NCI-H1105 (cell line): ENCODE measurements at places on chromosomes 3 and 15.

GRCh38 chr3:14652-15051 is 181.9 kb upstream of the CHL1 start:
- DNase-seq, result no peak

DNA sequence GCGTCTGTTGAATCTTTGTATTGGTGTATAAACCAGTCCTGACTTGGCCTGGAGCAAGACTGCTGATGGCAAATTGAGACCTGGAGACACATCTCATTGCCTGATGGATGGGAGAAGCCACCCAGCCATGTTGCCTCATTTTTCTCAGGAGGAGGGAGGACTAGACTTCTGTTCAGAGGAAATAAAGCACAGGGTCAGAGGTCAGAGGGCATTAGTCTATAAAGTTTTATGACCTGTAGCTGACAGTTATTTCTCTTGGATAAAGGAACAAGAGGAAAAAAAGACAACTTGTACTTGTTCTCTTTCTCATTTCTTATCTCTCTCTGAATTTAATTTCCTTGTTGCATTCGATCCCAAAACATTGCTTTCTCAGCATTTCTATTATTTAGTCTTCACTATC is 775.9 kb downstream of the SQOR start:
- no peak for DNase-seq

- DNase-seq, result no peak
Observed at GRCh38 chr15:57307527-57308169, 68.7 kb upstream of the CGNL1 start.

GRCh38 chr3:23159929-23160328 is 43.2 kb upstream of the UBE2E2 start:
- no peak for DNase-seq

- DNase-seq, result no peak
Observed at GRCh38 chr3:131723343-131723742, 220.6 kb upstream of the MRPL3 start.

- DNase-seq, result no peak
Observed at GRCh38 chr3:78337801-78338211, 1297.9 kb downstream of the ROBO2 start.

- DNase-seq, result no peak
Observed at GRCh38 chr15:39713846-39714245, 68.8 kb downstream of the FSIP1 start.

GRCh38 chr15:92624401-92624991 is 31.1 kb downstream of the FAM174B start:
- DNase-seq, result no peak

GRCh38 chr15:77024273-77025082 is 29.6 kb downstream of the PSTPIP1 start:
- DNase-seq, result peak; percentile 13

GRCh38 chr15:69513450-69513960 is 60.9 kb downstream of the RPLP1 start:
- no peak for DNase-seq

DNA sequence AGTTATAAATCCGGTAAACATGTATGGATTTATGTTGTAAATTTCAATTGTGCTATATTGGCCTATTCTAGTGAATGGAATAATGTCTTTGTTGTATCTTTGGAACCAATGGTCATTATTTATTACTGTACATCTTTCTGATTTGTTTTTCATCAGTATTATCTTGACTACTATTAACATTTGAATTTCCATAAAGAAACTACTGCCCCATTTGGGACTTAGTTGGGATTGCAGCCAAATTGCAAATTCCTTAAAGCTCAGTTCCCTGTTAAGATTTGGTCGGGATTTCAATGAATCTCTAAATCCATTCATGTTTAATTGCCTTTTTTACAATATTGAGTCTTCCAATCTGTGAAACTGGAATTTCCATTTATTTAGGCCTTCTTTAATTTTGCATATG is 822.4 kb upstream of the CADM2 start:
- DNase-seq, result no peak

DNA sequence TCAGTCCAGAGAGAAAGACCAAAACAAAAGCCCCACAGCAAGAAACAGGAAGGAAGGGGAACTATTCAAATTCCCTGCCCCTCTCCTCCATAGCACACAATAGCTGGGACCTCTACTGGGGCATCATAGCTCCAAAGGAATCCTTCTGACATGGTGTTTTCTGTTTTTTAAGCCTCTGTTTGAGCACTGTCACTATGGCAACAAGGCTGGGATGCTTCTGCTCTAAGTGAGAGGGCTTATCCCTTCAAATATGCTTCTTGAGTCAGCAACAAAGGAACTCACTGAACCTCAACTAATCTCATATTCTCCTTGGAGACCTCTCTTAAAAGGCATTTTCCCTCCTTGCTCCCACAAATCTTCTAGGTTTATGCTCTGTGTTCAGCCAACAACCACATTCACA is 40.5 kb downstream of the MYLK start:
- DNase-seq, result no peak

GRCh38 chr3:31354373-31354772 is 178.4 kb upstream of the STT3B start:
- DNase-seq, result no peak

- no peak for DNase-seq
Observed at GRCh38 chr15:49458145-49458544, 35.1 kb downstream of the FGF7 start.

- no peak for DNase-seq
Observed at GRCh38 chr3:13455644-13456043, 24.5 kb upstream of the HDAC11 start.

GRCh38 chr15:25441111-25441510 is 2.3 kb upstream of the UBE3A start:
- no peak for DNase-seq

GRCh38 chr3:16205156-16205870 is 30.8 kb downstream of the GALNT15 start:
- no peak for DNase-seq

GRCh38 chr3:130386604-130387263 is 41.3 kb downstream of the COL6A5 start:
- DNase-seq, result no peak

DNA sequence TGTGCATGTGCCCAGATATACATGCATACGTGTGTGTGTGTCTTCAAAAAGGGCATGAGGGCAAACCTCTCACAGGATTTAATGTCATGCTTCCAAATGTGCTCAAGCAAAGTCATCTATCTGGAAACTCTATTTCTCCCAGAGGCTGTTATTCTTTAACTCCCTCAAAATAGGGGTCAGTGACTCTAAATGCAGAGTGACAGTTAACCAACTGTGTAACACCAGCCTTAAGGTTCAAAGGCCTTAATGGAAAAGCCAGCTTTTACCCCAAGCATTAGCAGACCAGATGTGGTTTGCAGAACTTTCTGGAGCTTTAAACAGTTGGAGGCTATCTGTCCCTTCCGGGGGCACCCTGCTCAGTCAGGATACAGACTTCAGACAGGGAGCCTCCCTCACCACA is 70.4 kb upstream of the SLC7A14 start:
- no peak for DNase-seq

GRCh38 chr15:51855612-51856011 is 26.2 kb downstream of the TMOD3 start:
- no peak for DNase-seq

DNA sequence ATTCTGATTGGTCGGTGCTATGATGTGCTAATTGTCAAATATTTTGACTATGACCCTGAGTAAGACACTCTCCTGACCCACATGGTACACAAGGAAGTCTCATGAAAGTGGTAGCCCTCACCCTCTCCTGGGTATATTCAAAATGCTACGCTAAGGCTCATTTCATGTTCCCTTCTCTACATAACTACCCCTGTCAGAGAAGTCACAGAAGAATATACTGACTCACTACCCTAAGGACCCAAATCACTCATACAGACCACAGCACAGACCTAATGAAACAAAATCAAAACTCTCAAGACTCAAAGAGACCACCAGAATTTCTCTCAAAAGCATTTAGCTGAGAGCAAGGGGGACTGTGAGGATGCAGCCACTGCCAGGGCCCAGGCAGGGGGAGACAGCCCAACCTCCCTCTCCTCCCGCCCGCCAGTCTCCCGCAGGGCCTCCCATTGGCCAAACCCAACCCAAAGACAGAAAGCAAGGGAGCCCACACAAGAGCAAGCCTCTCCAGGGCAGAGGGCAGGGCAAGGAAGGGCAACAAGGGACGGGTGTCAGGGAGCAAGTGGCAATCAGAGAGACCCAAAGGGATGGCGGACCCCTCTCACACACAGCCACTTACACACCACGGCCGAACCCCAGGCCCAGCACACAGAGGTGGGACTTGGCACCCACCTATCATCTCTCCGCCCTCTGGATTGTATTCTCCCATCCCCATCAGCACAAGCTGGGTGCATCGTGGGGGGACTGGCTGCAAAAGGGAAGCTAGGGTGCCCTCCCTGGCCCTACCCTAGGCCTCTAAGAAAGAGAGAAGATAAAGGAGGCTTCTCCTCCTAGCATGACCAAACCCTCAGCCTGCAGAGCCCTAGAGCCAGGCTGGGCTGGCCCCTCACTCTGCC is 41.6 kb downstream of the MEGF11 start:
- no peak for DNase-seq

- no peak for DNase-seq
Observed at GRCh38 chr3:159609625-159610024, 379.0 kb upstream of the IL12A start.

- DNase-seq, result no peak
Observed at GRCh38 chr3:15844889-15845288, 47.1 kb upstream of the ANKRD28 start.

DNA sequence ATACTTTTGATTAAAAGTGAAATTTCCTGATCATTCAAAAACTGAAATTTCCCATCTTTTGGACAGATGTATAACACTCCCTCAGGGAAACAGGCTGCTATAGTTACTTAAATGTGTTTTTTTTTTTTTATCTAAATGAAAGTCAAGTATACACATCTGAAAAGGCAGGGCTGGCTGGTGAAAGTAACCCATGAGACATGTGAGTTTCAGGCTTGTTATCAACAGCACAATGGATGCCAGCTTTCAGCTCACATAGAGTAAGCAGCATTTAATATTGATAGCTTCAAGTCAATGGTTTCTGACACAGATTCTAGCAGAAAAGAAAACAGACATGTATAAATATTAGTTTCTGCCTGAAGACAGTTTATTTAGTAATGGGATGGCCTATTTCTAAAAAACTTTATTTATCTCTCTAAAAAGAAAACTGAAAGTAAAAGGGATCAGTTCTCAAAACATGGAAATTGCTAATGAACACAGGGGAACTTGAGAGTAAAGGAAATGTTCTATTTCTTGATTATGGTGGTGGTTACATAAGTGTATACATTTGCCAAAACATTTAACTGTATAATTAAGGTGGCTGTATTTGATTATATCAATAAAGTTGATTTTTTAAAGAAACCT is 89.7 kb upstream of the CMC1 start:
- DNase-seq, result no peak

- no peak for DNase-seq
Observed at GRCh38 chr3:134106580-134106979, 76.9 kb upstream of the SLCO2A1 start.

- DNase-seq, result no peak
Observed at GRCh38 chr3:177127008-177127407, 70.3 kb downstream of the TBL1XR1 start.

GRCh38 chr3:121418182-121418581 is 127.6 kb downstream of the POLQ start:
- DNase-seq, result no peak

DNA sequence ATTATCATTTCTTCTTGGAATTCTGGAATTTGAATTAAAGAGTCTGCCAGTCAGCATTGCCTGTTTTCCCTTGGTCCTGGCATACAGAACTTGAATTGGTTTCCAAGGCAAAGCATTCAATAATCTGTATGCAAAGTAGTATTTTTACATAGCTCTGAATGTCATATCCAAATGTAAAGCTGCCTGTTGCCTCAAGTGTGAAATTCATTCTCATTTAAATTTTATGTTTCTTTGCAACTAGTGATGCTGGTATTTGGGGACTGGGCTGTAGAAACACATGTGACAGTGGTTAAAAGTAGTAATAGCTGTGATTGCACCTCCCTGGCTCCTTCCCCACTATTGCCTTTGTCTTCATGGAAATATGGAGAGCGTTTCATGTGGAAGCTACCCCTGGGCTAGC is 743.9 kb upstream of the GOLIM4 start:
- DNase-seq, result no peak

- DNase-seq, result no peak
Observed at GRCh38 chr3:8996681-8997121, 33.4 kb upstream of the RAD18 start.

GRCh38 chr3:69784954-69785514 is 45.8 kb downstream of the MITF start:
- no peak for DNase-seq
